ENCODE measurements at places on chromosomes 7 and 10. TPM values are rescaled to one million over a fixed set of nuclear protein-coding genes. Genes with fewer than 3 reads are reported as not detected.

The PROSER2 gene
- total RNA-seq: 25.6 TPM

The MUC3A gene
- not detected for total RNA-seq

The TNPO3 gene
- total RNA-seq: 57.9 TPM

The PDZD7 gene
- not detected for total RNA-seq

The GJD4 gene
- total RNA-seq: not detected

The NKX1-2 gene
- total RNA-seq: not detected

The GATA3 gene
- not detected for total RNA-seq

The PRKAR2B gene
- 17.5 TPM for total RNA-seq

The CFAP43 gene
- 3.2 TPM for total RNA-seq

The GBX1 gene
- total RNA-seq: not detected

The PTN gene
- total RNA-seq: 118 TPM

The NPY gene
- 2.9 TPM for total RNA-seq

The GPR15LG gene
- not detected for total RNA-seq

The VSTM4 gene
- 10.3 TPM for total RNA-seq

The FAM237B gene
- not detected for total RNA-seq

The ACTR1A gene
- total RNA-seq: 48.5 TPM

The C7orf57 gene
- 0.76 TPM for total RNA-seq

The TBC1D12 gene
- total RNA-seq: 7.2 TPM

All from uterus (tissue), 4 donors.